Activated CD4-positive, alpha-beta T cell treated with anti-CD3 and anti-CD28 coated beads, Interleukin-2, amount 50 U/mL, for 4 hours (primary cell): ENCODE measurements at places on chromosomes 5 and 9.

GRCh38 chr5:120516805-120517204, 52.7 kb downstream of the PRR16 start:
- DNase-seq: no peak

DNA sequence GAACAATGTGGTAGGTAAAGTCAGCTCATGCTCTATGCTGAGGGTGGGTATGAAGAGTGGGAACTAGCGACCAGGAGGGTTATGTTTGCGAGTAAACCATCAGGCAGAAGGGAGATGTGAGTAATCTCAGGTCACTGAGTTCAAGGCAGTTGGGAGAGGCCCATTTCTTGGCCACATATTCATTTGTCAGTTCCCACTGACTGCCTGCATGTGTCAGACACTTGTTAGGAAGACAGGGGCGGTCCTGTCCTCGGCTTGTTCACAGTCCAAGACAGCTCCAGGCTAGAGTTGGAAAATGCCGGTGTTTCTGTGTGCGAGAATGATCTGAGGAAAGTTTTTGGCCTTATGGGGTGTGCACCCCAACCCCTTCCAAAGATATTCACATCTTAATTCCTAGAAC, 48.6 kb upstream of the GDNF start:
- no peak for DNase-seq

DNA sequence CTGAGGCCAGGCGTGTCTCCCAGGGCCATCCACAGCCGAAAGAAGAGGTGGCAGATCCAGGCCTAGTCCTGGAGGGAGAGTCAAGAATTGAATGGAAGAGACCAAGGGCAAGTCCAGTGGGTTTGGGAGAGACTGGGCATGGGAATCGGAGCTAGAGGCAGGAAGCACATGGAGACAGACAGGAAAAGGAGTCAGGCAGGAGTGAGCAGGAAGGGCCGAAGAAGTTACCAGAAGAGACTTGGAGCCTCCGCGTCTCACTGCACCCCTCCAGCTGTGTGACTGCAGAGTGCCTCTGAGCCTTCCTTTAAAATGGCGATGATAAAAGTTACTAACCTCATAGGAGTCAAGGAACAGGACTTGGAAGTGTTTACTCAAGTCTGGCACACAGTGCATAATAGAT, 64.4 kb upstream of the ANGPTL2 start:
- no peak for DNase-seq

- no peak for DNase-seq
These were observed 6.9 kb upstream of the TMEM161B start for GRCh38 chr5:88275581-88275980.

DNA sequence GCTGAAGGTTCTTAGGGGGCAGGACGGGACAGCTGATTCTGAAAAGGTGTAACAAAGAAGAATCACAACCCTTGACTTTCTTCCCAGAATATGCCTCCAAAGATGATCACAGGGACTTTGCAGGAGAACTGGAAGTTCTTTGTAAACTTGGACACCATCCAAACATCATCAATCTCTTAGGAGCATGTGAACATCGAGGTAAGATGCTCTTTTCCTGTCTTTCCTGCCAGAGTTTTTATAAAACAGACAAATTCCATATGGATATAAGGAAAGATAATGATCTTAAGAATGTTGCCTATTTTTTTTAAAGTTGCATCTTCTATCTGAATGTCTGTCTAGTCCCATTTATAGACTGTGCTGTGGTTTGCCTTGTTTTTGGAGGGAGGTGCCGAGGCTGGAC, 87.9 kb downstream of the EQTN start:
- DNase-seq: no peak

DNA sequence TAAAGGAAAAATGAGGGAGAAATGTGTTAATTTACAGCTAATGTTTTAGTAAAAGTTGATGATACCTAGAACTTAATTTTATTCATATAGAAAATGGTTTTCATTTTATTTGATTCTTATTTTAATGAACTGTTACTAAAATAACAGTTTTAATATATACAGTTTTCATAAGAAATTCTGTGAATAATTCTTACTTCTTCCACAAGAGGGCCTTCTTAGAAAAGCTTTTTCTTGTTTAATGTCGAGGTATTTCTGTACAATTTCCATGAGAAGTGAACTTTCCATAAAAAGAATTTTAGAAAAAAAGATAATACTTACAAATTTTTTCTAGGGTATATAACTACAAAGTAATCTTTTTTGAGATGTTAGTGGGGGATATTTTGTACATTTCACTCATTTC, 73.9 kb downstream of the KLF9 start:
- DNase-seq: no peak

GRCh38 chr5:118354797-118355196, 633.5 kb downstream of the DTWD2 start:
- DNase-seq: no peak

- DNase-seq: no peak
These were observed 1.4 kb downstream of the CIZ1 start for GRCh38 chr9:128190013-128190412.

- no peak for DNase-seq
These were observed 351.5 kb downstream of the MED10 start for GRCh38 chr5:6026766-6027406.

- no peak for DNase-seq
These were observed 430 bp upstream of the MAPKAP1 start for GRCh38 chr9:125707472-125707804.

DNA sequence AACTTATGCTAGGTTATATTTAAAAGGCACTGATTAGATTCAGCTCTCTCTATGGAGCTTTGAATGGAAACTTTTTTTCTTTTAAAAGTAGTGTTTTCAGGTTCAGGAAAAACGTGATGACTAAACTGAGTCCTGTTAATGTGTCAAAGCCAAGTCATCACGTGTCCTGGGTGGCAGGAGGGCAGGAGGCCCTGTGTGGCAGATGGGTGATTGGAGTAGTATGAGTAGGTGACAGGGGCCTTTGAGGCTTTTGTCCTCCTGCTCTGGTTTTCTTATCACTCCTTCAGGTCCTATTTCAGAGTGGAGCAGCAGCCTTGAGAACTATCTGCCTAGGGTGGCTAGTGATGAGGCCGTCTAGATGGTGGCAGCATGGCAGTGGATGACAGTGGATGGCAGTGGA, 17.7 kb upstream of the CARTPT start:
- DNase-seq: no peak

- DNase-seq: no peak
These were observed 50.7 kb downstream of the P4HA2 start for GRCh38 chr5:132176987-132177386.

DNA sequence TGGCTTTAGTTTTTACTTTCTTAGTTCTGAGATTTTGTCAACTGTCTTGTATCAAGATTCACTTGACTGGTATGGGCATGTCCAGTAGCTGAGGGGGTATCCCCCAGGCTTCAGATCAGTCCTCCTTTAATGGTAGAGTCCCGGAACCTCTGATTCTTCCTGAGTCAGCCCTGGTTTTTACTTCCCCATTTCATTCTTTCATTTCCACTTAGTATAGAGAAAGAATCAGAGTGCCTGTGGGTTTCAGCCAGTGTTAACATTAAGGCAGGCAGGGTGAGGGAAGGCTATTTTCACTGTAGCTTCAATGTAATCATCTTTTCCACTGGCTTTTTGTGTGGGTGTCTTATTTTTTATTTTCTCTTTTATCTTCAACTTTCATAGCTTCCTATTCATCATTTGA, 8.3 kb upstream of the COMMD10 start:
- no peak for DNase-seq

GRCh38 chr5:93311881-93312280, 269.1 kb downstream of the NR2F1-AS1 start:
- no peak for DNase-seq

DNA sequence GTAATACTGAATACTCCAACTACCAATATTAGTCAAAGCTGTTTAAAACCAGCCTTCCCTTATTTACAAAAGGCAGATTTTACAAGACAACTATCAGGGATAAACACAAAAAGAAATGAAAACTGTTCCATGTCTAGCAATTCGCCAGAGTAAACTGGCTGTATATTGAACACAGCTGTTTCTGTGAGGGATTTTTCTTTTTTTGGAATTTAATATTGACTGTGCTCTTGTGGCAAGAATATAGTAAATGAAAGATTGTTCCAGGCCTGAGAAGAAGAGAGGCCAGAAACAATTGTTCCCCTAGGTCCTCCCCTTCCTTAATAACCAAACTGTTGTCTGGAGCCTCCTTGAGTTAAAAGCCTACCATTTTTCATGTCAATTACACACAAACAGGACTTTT, 188.6 kb downstream of the PDE4D start:
- DNase-seq: no peak

DNA sequence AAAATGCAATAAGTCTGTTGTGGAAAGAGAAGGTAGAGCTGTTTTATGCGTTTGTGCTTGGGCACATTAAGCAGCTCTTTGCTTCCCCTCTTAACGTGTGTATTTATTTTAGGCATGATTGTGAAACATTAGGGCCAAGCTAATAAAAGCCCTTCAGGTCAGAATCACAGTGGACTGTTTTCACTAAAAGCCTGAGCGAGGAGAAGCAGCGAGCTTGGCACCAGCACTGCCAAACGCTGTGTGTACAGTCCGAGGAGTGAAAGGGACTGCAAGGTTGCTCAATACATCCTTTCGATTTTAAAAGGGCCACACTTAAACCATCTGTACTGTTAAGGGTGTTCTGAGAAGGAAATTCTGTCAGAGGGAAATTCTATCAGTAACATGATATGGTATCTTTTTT, 107.2 kb upstream of the CKMT2 start:
- DNase-seq: no peak
